Dermis microvascular lymphatic vessel endothelial cell (primary cell): ENCODE measurements at places on chromosomes 3 and 15.

GRCh38 chr3:57770009-57770827, 14.1 kb downstream of the SLMAP start:
- DNase-seq, result peak; percentile 30

GRCh38 chr3:12895391-12896062, 54.2 kb upstream of the RPL32 start:
- DNase-seq, result no peak

- no peak for DNase-seq
Measured at GRCh38 chr3:47641739-47642138, 63.1 kb upstream of the CSPG5 start.

- DNase-seq, result peak; percentile 43
Measured at GRCh38 chr3:49277383-49277775, 347 bp upstream of the C3orf62 start.

- no peak for DNase-seq
Measured at GRCh38 chr3:128569756-128570155, 76.8 kb upstream of the GATA2 start.
